ENCODE measurements at places on chromosomes 11 and 22. TPM values are rescaled to one million over a fixed set of nuclear protein-coding genes. Genes with fewer than 3 reads are reported as not detected.

DNA sequence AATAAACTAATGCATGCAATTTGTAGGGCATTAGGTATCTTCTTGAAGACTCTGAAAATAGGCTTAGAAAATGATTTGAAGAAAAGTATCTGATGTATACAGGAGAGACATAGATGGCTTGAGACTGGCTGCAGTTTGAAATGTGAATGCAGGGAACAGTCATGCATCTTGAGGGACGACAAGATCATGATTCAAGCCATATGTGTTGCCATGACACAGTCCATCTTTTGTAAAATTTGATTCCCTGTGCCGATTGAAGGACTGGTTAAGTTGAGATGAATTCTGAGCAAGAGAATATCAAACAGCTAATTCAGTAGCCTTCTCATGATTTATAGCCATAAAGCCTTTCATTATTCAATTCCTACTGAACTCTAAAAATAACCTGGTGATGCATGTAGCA lies 231.6 kb downstream of the CASP12 start:
- DNase-seq, result no peak

CNTN5 gene
- total RNA-seq, result 0.23 TPM

- peak; percentile 78 for DNase-seq
These were observed 1401.0 kb downstream of the BRD1 start for GRCh38 chr22:48426466-48427380.

DNA sequence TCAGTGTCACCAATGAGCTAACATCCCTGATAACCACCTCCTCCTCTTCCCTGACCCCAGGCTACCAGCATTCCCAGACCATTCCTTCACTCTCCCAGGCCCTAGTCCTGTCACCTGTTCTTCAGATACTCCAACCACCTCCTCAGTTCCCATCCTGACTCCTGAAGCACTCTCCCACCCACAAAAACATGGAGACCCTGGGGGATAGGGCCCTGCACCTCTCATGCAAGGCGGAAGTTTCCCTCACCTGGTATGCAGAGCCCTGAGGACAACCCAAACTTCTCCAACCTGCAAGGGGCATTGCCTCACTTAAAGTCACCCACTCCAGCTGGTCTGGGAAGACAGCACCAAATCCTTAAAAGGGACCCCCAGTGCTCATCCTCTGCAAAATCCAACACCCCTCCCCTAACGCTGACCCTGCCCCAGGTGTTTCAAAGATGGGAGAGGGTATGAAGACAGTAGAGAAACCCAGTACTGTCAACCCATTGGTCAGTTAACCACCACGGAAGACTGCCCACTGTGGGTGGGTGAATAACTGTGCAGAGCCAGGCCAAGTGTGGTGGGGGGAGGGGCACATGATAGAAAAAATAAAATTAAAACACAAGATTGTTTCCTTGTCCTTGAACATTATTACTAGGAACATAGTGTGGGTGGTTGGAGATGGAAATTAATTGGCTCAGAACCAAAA lies 1.4 kb downstream of the TNKS1BP1 start:
- no peak for DNase-seq

DNA sequence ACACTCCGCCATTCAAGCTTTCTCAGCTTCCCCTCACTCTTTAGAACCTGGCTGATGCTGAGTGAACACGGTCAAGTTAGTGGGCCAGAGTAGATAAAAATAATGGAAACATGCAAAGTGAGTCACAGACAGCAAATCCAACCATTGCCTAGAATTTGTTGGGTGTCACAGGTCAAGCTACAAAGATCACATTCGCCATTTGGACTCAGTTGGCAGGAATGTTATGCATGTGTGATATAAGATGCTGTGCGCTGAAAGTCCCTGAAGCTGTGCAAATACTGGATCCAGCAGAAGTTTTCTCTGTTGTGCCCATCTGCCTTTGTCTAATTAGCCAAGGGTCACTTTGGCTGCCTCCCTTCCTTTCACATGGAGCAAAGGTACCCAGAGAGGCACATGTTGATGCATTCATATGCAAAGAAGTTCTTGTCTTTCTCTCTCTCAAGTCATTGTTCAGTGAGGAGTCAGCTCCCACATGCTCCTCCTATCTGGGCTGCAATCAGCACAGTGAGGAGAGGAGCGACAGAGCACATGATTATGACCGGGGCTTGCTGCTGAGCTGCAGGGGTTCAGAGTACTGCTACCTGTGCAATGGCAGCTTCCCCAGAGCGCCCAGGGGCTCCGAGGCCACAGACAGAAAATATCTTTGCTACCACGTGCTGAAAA lies 39.7 kb downstream of the FLI1 start:
- DNase-seq, result no peak

DNA sequence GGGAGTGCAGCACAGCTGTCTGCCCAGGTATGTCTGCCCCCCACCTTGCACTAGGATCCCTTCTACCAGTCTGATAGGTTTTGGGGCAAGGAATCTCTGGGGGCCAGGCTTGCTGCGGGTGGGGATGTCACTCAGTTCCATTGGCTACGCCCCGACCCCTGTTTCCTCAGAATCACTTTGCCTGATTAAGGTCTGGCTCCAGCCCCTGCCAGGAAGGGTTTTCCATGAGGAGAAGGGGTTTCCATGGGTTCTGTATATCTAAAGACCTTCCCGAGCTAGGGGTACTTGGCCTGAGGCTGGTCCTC lies 14.0 kb downstream of the OTOG start:
- DNase-seq, result no peak

- DNase-seq, result peak; percentile 58
These were observed 54.3 kb downstream of the IGSF9B start for GRCh38 chr11:133902506-133902905.

- DNase-seq, result peak; percentile 91
These were observed 88.6 kb downstream of the SNX19 start for GRCh38 chr11:130827451-130828377.

DNA sequence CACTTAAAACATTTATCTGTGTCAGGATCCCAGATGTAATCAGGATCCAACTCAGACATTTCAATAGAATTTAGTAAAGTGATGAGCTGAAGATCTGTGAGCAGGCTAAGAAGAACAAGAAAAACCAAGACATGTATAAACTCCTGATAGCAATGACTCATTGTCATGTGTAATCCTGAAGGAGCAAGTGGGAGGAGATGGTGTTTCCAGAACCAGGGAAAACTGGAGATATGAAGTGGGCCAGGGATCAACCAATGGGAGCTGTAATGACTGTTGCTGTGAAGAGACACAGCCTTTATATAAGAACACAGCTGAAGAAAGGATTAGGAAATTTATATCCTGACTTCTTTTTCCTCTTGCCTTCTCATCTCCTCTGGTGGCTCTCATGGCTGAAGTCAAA lies 682.5 kb upstream of the ARHGAP42 start:
- no peak for DNase-seq

NAV2 gene
- total RNA-seq, result 108 TPM

SYT12 gene
- 0.37 TPM for total RNA-seq

MMP13 gene
- total RNA-seq, result not detected

DNA sequence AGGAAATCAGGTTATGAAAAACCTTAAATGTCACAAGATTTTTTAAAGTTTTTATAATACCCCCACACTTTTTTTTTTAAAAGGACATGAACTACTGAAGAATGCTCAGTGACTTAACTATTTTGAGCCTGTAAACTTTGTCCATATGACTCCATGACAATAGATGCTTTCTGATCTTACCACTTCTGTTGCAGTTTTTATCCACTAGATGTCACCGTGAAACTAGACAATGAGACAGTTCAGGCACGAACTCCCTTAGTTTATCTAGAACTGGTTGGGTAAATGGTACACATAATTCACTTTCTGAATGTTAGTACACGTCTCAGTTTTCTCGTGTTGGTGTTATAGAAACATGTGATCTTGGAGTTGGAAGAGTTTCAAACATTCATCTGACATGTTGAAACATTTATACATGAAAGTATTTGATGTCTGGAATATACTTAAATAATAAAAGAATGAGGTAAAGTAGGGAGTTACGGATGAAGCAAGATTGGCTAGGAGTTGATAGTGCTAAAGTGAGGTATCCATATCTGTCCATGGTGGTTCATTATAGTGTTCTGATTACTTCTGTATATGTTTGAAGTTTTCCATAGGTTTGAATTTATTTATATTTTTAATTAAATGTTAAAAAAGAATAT lies 8.1 kb downstream of the CCDC15 start:
- no peak for DNase-seq

DNA sequence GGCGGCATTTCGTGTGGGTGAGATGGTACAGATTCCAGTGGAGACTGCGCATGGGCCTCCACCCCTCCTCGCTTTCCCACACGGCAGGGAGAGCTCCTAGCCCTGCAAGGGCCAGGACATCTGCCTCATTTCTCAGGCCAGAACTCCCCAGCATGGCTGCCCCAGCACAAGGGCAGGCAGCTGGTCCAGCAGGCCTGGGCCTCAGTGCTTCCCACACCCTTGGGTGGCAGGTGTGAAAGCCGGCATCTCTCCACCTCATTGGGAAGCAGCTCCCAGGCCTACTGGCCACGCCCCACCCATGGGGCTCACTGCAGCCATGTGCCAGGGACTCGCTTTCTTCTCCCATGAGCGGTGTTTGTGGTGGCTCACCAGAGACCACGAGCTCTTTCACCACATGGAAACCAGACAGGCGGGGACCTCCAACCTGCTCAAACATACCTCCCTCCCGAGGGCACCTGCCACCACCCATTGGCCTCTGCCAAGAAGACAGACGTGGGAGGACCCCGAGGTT lies 79.1 kb downstream of the NAT10 start:
- DNase-seq, result no peak

TKFC gene
- 24.6 TPM for total RNA-seq

FAM118A gene
- total RNA-seq, result 16.0 TPM

GRCh38 chr11:118002541-118003423 lies 16.6 kb downstream of the IL10RA start:
- no peak for DNase-seq

GRCh38 chr22:46929046-46929709 lies 166.7 kb downstream of the TBC1D22A start:
- DNase-seq, result no peak

DNA sequence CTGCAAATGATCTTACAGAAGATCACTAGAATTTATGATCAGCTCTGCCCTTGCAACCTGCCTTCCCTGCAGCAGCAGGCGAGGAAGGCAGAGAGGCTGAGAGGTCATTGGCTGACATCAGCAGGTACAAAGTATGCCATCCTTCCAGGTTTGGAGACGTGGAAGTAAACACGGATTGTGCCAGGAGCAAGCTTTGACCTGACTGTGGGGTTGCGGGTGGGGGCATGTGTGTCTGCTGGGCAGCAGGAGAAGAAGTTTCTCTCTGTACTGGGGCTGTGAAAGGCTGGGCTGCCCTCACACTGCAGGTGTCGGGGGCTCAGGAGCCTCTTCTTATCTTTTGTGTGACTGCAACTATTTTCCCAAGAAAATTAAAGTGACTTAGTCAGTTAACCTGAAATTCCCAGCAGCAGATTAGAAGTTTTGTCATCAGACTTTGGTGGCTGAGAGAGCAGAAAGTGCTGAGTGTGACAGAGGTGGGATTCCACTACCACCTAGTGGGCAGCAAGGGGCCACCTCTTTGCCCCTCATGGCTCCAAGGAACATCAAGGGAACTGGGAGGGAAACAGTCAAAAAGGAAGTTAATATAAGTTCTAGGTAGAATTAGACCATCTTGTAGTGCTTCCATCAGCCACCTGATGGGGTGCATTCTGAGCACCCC lies 565.9 kb downstream of the ETS1 start:
- DNase-seq, result no peak

VPREB1 gene
- not detected for total RNA-seq

DNA sequence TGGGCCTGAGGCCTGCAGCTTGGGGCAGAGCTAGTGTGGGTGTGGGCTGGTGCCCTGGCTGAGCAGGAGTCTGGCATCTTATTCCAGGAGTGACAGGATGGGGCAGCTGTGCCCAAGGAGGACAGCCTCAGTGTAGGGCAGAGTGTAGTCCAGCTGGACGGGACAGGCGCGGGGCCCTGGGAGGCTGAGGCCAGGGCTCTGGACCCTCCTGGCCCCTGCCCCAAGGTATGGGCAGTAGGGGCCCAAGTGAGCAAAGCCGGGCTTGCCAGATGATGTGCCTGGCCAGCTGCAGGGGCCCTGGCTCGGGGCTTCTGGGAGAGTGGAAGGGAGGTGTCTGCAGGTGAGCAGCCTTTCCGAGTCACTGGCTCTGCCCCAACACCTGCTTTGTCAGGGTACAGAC lies 1190.9 kb downstream of the BRD1 start:
- DNase-seq, result no peak

DNA sequence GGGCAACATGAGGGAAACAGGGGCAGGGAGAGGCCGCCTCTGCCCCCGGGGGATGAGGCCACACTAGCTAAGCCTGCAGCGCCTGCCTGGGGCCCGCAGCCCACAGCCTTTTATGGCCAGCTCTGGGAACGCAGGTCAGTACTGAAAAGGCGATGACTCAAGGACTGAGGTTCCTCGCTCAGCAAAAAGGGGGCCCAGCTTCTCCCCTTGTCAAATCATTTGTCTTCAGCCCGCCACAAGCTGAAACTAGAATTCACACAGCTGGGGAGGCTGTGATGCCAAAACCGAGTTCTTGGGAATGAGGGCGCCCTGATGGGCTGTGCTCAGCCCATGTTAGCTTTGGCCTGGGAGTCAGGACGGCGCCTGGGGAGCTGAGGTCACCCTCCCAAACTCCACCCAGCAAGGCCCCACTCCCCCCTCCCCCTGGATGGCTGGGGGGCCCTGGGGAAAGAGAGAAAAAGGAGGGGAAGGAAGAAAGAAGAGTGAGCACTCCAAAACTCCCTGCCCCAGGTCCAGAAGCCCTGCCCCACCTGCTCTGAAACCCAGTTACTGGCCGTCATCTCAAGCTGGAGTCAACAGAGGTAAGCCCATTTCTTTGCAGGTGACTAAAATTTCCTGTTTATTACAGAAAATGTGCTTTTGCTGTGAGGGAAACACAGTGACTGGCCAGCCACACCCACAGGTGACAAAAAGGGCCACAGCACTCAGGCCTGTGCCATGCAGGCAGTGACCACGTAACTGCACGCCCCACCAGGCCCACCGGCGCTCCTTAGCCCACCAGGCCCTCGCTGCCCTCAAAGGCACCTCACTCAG lies 13.7 kb downstream of the EHD1 start:
- DNase-seq, result peak; percentile 95

DNA sequence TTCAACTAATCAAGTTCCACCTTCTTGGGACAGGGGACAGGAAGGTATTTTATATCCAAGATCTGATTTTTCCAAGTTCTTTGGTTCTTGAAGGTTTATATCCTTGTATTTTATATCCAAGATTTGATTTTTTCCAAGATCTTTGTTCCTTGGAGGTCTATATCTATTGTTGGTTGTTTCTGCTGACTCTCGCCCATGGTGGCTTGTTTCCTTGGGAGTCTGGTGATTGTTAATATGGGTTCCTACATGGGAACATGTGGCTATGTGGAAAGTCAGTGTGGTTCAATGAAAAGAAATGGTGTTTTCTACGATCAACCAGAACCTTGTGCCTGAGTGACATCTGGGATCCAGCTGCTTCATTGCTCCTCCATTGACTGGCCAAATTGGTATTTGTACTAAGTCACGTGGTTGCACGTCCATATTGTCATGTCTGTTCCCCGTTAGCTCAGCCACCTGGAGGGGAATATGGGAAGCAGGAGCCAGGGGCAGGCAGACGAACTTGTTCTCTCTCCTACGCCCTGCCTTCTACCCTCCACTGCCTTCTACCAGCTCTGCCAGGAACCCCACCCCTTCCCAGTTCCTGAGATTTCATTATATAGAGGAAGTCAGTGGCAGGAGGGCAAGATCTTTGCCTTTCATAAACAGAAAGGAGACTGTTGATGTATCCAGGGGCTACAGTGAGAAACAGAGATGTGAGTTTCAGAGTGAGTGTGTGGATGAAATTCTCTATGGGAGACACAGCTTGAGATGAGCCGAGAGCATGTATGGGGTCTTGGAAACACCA lies 11.1 kb upstream of the CSF2RB start:
- DNase-seq, result no peak

VPS11 gene
- 26.6 TPM for total RNA-seq

SCARF2 gene
- 26.7 TPM for total RNA-seq

SPI1 gene
- 27.7 TPM for total RNA-seq

- DNase-seq, result no peak
These were observed 72.3 kb downstream of the TRIM44 start for GRCh38 chr11:35734669-35735410.
